Left lung (tissue), 14 donors: ENCODE measurements at places on chromosomes 1 and 21.

GRCh38 chr21:32308696-32309095 lies 10.0 kb downstream of the MRAP start:
- DNase-seq: no peak

DNA sequence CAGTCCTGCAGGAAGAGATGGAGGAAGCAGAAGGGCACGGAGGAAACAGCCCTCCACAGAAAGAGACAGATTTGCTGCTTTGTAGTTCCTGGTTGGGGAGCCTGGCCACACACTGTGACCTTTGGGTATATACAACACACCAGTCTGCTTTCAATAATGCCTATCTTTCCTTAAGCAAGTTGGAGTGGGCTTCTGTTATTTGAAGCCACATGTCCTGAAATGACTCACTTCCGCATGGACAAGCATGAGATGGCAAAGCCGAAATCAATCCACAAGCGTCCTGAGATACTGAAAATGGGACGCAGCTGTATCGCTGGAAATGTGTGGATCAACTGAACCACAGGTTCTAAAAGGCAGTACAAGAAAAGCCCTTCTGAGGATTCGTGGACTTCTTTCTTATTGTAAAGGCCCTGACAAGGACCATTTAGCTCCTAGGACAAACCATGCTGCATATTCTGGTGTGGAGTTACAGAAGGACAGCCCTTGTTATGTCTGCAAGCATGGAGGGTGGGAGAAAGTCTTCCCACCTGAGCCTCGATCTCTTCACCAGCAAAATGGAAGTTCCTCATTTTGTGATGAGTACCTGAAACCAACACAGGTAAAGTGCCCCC lies 22.7 kb upstream of the FHAD1 start:
- DNase-seq: no peak

GRCh38 chr1:241819340-241819866 lies 28.6 kb upstream of the EXO1 start:
- DNase-seq: no peak

GRCh38 chr1:70554341-70554740 lies 143.3 kb downstream of the CTH start:
- no peak for DNase-seq

DNA sequence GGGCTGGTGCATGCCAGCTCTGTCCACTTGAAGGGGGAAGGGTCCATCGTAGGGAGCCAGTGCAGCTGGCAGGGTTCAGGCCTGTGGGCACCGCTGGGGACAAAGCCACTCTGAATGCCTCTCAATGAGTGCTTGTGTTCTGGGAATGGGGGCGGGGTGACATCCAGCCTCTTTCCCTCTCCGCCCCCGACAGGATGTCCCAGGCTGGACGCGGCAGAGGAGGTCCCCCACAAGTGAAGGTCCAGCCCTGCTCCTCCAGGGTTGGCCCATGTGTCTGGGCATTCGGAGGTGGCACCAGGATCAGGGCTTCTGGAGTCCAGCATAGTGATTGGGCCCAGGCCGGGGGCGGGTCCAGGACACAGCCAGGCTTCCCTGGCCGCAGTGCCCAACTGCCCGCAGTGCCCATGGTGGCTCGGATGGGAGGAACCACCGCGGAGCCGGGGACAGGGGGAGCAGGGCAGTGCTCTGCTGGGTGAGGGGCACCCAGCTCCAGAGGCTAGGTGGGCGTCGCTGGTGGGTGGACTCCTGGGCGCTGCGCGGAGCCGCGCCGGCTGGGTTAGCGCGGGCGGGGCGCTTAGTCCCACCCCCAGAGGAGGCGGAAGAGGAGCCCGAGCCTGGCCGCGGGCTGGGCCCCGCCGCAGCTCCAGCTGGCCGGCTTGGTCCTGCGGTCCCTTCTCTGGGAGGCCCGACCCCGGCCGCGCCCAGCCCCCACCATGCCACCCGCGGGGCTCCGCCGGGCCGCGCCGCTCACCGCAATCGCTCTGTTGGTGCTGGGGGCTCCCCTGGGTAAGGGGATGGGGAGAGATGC lies at the start of gene SHISA4:
Gene SHISA4 (plus strand): TSS at position 617 of the 808 bp plus-strand sequence. CDS start 97 bp downstream, at position 714.
- peak; percentile 56 for DNase-seq

DNA sequence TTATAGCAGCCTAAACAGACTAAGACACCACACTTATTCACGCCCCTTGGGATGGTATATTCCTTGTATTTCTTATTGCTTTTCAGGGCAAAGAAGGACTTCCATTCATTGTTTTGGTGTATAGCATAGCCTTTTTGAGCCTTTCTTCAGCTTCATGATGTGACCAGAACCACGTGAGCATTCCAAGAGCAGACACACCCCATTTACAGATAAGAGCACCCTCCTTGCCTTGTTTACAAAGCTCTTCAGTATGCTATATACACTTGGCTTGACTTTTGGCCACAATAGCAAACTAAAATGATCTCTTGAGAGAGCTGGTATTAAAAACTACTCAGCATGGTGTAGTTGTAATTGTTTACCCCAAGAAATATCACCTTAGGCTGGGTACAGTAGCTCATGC lies 78.7 kb downstream of the PIK3R3 start:
- no peak for DNase-seq

GRCh38 chr1:93813076-93813475 lies 65.9 kb downstream of the DNTTIP2 start:
- DNase-seq: no peak

DNA sequence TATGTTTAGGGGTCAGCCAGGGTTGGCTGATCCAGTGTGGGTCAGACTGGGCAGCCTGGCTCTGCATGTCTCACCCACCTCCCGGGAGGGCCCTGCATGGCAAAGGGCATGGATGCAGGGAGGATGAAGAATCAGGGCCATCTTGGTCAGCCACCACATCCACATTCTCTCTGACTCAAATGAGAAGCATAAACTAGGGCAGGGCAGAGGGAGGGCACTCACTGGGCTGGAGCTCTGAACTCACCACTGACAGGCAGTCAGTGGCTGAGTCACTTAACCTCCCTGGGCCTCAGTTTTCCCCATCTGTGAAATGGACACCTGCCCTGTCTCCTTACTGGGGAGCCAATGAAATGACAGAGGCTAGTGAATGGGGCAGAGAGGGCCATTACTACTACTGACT lies 4.3 kb upstream of the CELA2A start:
- no peak for DNase-seq

DNA sequence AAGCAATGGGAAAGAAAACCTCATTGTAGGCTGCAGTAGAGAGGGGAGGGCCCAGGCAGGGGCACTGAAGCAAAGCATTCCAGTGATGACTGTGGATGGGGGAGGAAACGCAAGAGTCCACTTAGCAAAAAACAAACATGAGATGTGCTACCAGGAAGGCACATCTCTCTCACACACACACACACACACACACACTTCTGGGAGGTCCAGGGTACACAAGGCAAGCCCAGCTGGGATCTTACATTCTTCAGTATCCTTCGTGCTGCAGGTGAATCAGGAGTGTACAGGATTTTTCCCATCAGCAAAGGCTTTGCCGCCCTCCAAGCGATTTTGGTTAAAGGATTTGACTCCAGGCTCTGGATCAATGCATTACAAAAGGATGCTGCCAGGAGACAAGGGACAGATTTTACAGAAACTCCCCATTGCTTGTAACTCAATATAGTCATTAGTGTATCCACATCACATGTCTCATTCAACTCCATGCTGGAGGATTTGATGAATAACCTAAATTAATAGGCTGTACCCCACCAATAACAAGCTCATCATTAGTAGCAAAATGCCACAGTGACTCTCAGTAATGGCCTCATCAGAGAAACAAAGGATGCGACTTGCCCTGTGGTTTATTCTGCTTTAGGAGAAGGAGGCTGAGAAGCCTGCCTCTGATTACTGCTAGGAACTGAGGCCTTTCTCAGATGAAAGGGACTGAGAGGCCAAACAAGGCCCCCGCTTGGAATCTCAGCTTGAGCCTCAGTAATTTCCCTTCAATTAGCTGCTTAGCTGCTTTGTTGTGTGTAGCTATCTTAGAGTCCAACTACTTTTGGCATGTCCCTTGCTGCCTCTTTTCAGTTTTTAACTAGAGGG lies 41.6 kb downstream of the ABCA4 start:
- DNase-seq: no peak

DNA sequence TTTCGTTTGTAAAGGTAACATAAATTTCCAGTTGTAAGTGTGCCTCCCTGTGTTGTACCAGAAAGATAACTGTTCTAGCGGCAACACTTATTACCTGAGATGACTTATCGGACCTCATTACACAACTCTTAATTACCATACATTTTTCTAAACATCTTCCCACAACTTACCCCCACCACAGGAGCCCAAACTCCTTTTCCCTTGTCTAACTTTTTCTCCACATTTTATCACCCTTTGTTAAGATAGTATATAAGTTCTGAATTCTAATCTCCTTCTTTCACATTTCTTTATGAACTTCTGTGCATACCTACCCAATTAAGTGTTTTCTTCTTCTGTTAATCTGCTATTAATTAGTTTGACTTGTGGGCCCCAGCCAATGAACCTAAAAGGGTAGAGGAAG lies 143.7 kb upstream of the CAMK1G start:
- DNase-seq: no peak

- DNase-seq: no peak
These were observed 15.0 kb upstream of the PWP2 start for GRCh38 chr21:44092211-44092610.

DNA sequence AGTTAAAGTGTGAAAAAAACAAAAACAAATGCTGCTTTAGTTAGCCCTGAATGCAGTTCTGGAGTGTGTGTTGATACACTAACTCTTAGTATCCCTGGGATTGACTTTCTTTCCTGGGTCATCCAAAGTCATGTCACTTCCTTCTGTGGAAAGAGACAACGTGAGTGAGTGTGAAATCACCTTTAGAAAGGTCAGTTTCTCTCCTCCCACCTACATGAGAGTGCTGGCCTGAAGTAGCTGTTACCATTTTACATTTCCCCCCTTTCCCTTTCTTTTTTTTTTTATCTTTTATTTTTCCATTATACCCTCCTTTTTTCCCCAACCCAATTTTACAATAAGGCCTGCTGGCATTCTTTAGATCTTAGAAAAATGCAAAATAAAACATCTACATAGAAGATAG lies 55.2 kb downstream of the CENPF start:
- no peak for DNase-seq

DNA sequence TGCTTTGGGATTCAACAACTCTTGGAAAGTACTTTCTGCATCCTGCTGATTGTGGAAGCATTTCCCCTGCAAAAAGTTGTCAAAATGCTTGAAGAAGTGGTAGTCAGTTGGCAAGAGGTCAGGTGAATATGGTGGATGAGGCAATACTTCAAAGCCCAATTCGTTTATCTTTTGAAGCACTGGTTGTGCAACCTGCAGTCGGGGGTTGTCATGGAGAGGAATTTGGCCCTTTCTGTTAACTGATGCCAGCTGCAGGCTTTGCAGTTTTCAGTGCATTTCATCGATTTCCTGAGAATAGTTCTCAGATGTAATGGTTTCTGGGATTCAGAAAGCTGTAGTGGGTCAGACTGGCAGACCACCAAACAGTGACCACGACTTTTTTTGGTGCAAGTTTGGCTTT lies 47.6 kb upstream of the GJA5 start:
- no peak for DNase-seq

DNA sequence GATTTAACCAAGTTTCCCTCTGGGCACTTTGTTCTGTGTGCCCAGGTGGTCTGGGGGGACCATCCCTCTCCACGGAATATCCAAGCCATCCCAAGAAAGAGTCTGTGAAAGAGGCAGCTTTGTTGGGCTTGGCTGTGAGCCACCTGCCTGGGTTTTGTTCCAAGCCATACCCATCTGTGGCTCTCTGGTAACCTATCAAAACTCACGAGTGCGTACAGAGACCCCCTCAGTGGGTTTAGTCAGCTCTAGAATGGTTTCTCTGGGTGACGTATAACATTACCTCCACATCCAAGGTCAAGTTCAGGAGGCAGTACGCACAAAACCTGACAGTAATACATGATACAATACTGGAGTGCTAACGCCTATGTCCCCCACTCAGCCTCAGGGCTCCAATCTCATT lies 54.2 kb downstream of the DNTTIP2 start:
- DNase-seq: no peak

DNA sequence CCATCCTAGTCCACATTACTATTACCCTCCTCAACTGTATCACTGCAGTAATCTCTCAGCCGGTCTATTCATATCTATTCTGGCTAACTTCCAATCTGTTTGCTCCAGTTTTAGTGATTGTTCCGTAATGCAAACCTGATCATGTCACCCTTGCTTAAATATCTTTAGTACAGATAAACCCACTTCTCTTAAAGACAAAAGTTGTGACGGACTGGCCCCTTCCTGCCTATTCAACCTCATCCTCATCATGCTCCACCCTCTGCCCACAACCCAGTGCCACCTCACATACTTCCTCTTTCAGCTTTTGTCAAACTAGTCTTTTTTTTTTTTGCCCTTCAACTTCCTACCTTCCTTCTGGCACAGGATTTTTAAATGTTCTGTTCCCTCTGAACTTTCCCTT lies 2.8 kb upstream of the C1orf162 start:
- DNase-seq: no peak

- DNase-seq: no peak
These were observed 247.6 kb downstream of the TM2D1 start for GRCh38 chr1:61477301-61477700.

DNA sequence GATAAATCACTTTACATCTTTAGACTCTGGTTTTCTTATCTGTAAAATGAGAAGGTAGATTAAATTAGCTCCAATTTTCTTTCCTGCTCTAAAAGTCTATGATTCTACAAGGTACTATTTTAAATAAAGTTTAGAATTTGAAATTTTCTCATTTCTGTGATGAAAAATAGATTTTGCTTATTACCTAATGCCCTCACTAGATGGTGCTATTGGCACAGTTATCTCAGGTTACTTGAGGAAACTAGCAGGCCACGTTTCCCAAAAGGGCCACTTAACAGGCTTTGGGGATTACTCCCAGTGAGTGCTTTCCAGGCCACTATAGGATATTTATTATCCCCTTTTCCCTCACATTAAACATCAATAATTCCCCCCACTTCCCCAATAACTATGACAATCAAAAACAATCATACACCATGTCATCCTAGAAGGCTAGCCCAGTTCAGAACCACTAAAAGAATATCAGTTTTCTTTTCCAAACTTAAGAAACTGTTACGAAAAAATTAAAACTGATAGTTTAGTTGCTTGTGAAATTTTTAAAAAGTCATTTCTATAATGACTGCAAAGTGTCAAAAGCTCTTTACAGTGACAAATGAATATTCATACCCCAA lies 30.6 kb downstream of the OMA1 start:
- peak; percentile 37 for DNase-seq

GRCh38 chr1:66300972-66301451 lies 232.9 kb upstream of the SGIP1 start:
- DNase-seq: no peak

- no peak for DNase-seq
These were observed 167.3 kb downstream of the PDE4B start for GRCh38 chr1:65959896-65960567.

- DNase-seq: no peak
These were observed 566.6 kb upstream of the NR5A2 start for GRCh38 chr1:199460933-199461332.
